ENCODE measurements at places on chromosomes 5 and 9.
A peak's percentile ranks its signal among the peaks of the same experiment; 100 is the strongest.

GRCh38 chr5:116517488-116517887, 57.1 kb downstream of the SEMA6A start:
- DNase-seq: no peak

DNA sequence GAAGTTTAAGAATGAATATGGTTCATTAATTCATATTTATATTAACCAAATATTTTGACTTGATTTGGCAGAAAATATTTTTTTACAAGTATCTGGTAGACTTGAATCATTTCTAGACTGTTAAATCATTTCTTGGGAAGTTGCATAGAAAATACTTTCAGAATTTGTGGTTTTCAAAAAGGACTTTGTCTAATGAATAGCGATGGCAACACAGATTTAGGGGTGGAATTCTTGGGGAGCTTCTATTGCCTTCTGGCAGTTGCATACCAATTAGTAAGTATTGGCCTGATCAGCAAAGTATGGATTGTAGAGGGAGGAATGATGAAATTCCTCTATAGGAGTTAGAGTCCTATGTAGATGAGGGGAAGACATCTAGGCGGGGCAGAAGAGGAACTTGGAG, 68.6 kb upstream of the CKMT2 start:
- no peak for DNase-seq

DNA sequence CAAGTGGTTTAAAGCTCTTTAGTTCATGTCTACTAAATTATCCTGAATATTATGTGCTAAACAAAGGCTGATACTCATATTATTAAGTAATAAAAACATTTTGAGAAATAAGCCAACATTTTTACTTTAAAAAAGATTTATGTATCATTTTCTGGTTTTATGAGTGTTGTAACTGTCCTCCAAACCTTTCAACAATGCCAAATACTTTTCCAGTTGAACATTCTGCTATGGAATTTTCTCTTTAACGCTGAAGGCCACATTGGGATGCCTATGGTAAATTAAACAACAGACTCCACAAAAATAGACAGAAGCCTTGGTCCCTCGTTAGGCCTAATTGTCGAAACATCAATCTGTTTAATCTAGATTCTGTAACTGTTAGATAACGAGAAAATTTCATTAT, 131.3 kb downstream of the GLIS3 start:
- no peak for DNase-seq

GRCh38 chr9:131116281-131117120, 8.9 kb upstream of the NUP214 start:
- no peak for DNase-seq

- no peak for DNase-seq
Measured at GRCh38 chr5:1217596-1218206, 7.5 kb upstream of the SLC6A18 start.

DNA sequence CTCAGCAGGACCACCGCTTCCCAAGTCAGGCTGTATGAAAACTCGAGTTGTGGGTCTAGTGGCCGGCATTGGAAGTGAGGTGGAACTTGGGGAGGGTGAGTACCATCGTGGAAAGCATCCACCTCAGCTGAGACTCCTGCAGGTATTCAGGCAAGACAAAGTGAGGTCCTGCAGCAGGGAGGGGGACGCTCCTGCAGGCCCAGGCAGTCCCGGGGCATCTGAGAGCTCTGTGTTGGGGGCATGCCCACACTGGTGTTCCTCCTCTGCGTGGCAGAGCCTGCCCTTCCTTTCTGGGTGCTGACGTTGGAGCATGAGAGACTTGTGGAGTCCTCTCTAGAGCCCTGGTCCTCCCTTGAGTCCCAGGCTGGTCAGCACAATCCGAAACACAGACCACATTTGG, 187.7 kb downstream of the CACNA1B start:
- DNase-seq: peak; percentile 31

DNA sequence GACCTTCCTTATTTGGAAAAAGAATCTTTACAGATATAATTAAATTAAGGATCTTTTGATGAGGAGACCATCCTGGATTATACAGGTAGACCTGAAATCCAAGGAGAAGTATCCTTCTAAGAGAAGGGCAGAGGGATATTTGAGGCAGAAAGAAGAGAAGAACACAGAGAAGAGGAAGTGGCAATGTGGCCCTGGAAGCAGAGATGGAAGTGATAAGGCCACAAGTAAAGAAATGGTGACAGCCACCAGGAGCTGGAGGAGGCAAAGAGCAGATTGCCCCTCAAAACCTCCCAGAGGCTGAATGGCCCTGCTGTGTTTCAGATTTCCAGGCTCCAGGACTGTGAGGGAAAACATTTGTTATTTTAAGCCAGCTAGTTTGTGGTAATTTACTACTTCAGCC, 93.0 kb upstream of the ANKRD55 start:
- no peak for DNase-seq

- DNase-seq: no peak
Measured at GRCh38 chr9:68457803-68458202, 82.9 kb downstream of the TMEM252 start.

DNA sequence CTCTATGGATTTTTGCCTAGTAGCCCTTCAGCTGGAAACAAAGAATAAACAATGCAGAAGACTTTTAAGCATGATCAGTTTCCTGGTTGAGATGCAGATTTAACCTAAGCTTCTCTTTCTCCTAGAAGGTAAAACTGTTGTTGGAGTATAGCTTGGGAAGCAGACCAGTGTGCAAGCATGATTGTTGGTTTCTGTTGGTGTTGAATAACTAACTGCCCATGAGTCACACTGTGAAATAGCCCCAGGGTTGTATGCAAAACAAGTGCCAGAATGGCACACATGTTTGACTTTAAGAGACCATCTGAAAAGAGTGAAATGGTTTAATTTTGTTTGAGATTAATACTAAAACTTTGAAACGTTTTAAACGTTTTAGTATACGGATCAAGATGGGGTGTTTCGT, 227.1 kb downstream of the ARHGEF28 start:
- DNase-seq: no peak

DNA sequence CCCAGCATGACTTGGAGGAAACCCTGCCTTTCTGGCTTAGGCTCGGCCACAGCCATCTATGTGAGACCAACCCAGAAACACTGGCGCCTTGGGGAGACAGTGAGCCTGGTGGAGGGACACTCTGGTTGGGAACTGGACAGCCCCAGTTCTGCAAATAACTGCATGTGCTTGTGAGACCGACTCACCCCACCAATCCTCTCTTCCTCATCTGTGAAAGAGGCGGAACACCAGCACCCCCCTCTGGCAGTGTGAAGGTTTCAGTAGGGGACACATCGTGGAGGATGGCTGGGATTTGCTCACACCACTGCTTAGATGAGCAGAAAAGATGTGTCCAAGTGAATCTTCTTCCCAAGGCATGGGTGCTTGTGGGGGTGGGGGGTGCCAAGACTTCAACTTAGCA, 43.4 kb upstream of the N4BP3 start:
- DNase-seq: no peak

DNA sequence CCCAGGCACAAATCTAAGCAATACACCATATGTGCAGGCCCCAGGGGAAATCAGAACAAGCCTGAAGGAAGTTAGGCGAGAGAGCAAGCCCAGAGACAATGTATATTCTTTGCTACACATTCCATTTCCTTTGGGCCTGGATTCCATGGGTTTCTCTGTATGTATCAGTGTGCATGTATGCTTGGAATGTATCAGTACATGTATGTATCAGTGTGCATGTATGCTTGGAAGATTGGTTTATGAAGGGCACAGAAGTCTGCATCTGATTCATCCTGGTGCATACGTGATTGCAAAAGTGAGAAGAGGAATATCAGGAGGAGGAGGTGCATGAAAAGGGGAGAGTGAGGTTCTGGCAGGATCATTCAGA, 232.6 kb upstream of the ANKRD55 start:
- DNase-seq: no peak

GRCh38 chr9:99185348-99185632, 36.5 kb downstream of the ALG2 start:
- no peak for DNase-seq

GRCh38 chr5:177330991-177331842, 19.5 kb upstream of the MXD3 start:
- no peak for DNase-seq

DNA sequence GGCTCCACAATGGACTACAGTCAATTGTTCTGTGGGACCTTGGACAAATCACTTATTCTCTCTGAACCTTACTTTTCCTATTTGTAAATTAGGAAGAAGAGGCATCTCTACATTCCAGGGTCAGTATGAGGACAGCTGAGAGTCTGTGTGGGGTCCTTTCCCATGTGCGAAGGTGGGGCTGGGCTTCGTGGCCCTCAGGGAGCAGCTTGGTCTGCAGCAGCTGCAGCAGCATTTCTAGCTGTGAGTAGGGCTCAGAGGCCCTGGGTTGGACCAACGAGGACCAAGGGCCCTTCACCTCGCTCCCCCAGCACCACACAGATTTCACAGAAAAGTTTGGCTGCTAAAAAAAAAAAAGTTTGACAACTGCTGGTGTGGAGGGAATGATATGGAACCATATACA, 9.4 kb upstream of the DDX41 start:
- no peak for DNase-seq

DNA sequence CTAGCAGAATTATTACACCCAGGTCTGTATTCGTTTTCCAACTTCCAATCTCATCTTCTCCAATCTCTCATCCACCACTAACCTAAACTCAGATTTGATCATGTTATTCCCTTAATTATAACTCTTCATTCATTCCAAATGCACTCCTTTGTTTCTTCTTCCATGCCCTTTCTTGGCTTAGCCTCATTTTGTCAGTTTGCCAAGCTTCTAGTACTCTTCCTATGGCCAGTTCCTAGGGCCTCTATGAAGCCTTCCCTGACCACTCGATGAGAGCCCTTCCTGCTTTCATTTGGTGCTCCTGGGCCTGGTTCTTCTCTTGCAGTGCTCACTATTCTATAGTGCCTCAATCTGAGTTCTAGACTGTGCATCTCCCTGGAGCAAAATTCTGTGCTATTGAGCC, 5.8 kb downstream of the FAM219A start:
- no peak for DNase-seq

- no peak for DNase-seq
Measured at GRCh38 chr9:107733523-107733894, 243.9 kb upstream of the KLF4 start.

GRCh38 chr9:122226142-122226757, 2.5 kb downstream of the LHX6 start:
- DNase-seq: no peak

DNA sequence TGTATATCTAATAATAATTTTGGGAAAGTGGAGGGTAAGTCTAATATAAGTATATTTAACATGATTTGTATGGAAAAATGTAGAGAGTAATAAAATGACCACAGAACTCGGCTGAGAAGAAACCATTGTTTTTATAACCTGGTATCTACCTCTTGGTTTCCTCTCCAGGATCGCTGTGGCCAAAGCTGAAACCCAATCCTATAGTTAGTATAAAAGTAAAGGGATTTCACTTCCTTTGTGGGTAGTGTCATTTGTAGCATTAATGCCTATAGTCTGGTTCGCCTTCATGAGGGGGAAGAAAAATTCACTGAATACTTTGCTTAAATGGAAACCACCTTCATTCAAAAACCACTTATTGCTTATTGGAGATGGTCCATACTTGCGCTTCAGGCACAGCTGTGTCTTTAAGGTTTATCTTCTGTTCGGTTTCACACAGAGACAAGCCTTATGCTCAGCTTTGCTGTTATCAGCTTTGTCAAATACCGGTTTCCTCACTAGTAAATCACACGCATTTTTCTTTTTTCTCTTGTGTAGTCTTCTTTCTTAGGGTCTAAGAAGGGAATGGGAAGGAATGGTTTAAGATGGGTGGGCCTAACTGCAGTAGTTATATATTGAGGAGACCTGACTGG, 12.1 kb downstream of the PIK3R1 start:
- DNase-seq: no peak

DNA sequence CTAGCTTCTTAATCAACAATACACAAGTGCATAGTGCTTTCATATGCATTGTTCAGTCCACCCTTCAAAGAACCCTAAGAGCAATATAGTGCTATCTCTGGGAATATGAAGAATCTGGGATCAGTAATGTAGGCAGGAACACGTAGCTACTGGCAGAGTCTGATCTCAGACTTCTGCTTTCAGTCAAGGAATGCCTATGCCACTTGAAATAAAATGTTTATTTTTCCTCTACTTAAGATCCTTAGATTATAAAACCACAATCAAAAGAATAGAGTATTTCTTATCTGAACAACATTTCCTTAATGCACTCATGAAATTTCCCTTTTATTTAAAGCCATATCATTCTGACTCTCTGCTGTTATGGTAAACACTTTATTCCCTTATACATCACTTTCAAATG, 1407.8 kb upstream of the C9orf72 start:
- DNase-seq: no peak

DNA sequence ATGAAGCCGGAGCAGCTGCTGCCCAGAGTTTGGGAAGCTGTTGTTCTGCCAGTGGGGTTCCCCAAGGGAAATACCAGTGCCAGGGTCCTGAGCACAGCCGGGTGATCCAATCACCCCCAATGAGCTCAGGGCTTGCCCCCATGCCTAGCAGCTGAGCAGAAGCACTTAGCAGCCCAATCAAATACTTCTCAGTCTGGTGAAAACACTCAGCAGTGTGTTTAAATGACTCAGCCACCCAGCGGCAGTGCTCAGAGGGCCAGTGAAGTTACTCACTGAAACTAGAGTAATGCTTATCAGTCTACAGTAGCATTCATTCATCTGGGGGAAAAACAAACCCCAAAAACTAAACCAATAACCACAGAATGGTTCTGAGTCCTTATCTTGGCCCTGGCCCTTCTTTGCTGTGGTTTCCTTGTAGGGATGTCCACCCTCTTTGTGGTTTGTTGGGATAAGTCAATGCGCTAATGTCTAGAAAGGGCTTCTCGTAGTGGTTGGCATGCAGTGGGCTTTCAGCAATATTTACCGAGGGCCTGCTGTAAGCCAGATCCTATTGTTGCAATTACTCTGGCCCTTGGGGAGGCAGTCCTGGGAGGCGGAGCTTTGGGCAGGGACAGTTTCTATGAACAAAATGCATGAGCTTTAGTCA, 43.1 kb downstream of the LHX2 start:
- no peak for DNase-seq

GRCh38 chr5:156529892-156530291, 202.9 kb downstream of the SGCD start:
- no peak for DNase-seq

Data from left forelimb (tissue), 1 donor.